ENCODE measurements at places on chromosomes 5 and 9.
A peak's percentile ranks its signal among the peaks of the same experiment; 100 is the strongest.

DNA sequence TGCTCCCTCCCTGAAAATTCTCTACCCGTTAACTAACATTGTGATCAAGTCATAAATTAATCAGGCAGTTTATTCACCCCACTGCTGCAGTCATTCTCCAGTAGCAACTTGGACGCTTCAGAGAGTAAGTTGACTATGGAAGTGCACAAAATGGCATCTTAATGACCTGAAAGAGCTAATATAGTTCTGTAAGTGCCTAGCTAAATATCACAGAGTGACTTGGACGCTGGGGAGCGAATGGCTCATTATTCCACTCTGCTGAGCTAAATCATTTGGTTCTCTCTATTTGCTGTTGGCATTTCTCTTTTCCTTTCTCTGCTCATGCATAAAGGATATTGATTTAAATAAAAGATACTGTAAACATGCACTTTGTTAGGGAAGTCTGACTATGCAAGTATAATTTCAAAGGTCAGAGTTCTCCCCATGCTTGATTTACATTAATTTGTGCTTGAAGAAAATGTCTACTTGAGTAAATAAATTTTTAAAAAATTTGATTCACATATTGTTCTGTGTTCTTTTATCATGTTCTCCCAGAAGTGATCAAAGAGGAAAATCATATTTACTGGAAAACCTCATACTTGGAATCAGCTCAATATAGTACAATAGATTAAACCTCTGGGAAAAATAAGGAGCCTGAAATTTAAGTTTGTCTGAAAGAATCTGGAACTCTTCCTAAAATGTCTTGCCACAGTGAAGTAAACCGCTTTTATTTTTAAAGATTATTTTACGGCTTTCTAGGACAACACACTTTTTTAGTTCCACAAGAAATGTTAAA, 169.5 kb upstream of the HAPLN1 start:
- no peak for DNase-seq

DNA sequence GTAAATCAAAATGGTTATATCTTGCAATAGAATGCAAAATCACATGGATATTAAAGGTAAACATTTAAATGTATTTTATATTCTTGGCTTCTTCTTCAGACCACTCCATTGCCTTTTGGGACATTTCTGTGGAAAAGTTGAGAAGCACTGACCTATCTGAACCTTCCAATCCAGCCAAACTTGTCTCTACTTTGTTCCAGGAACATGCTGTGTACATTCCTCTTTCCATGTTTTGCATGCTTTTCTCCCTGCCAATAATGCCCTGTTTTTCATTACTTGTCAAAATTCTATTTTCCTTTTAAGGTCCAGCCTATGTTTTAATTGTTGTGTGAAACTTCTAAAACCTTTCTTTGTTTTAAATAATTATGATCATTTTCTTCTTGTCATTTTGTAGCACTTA, 28.3 kb downstream of the JAK2 start:
- no peak for DNase-seq

DNA sequence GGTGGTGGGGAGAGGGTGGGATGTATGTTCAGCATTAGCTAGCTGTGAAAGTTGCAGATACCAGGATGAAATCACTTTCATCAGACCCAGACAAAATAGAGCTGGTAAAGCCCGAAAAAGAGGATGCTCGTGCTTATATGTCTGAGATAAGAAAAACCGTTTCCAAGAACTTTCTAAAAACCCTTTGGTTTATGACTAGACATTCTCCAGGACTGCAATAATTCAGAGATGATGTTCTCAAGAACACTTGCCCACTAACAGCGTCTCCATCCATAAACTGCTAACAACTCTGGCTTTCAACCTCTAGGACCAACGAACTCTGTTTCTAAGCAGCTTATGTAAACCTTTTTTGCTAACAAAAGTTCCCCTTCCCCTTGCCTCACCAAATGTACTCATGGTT, 8.4 kb upstream of the AMACR start:
- DNase-seq = no peak

GRCh38 chr5:56302027-56302426, 68.9 kb upstream of the ANKRD55 start:
- no peak for DNase-seq

DNA sequence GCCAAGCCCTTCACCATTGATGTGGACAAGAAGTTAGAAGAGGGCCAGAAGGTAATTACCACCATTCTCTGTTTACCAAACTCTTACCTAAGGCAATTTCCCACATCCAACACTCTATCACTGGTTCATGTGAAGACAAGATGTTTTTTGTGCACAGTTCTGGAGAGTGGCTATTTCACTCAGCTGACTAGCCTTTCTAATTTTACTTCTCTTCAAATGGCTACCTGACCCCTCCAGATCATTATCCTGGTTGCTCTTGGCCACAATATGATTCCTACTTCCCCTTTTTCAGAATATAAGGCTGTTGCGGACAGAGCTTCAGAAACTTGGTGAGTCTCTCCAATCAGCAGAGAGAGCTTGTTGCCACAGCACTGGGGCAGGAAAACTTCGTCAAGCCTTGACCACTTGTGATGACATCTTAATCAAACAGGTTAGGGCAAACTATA, 7.1 kb downstream of the KIF20A start:
- DNase-seq = no peak

GRCh38 chr5:173069671-173070070, 13.5 kb downstream of the CREBRF start:
- no peak for DNase-seq

DNA sequence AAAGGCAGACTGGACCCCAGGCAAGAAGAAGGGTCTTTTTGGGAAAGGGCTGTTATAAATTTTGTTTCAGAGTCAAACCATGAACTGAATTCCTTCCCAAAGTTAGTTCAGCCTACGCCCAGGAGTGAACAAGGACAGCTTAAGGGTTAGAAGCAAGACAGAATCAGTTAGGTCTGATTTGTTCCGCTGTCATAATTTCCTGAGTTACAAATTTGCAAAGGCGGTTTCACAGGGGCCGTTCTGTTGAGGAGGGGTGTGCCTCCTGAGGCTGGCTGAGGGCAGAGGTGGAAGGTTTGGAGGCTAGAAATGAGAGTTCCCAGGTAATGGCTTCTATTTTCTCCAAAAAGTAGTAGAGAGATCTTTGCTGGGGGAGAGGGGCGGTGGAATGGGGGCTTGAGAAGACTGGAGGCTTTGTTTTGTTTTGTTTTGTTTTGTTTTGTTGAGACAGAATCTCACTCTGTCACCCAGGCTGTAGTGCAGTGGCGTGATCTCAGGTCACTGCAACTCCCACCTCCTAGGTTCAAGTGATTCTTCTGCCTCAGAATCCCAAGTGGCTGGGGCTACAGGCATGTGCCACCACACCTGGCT, 4.1 kb upstream of the CERCAM start:
- DNase-seq = no peak

DNA sequence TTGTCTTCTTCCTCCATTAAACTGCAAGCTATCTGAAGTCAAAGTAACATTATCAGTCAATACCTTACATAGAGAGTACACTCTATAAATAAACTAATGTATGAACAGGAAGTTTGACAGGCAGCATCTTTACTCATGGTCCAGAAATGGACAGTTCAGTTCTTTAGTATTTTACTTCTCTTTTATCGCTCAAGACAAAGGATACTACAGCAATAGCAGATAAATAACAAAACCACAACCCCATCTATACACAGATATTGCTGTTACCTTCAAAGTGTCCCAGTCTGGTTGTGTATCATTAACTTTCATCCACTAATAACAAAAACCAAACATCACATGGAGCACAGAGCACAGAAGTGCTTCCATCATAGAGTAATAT, 46.4 kb downstream of the SEMA5A start:
- no peak for DNase-seq

- DNase-seq = no peak
Observed at GRCh38 chr9:135587658-135588057, 26.1 kb downstream of the PAEP start.

DNA sequence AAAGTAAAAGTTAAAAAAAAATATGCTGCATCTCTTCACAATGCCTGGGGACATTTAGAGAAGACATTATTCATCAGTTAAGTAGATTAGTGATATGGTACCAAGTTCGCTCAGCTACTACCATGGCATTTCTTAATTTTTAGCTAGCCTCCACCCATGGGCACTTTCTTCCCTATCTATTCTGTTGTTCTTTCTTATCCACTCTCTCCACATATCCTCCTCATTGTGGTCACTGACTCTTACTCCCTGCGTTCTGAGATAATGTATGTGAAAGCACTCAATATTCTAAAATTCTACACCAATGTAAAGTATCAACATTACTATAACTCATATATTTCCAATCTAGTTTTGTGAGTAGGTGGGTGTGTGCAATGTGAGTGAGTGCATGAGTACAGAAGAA, 609.7 kb upstream of the DAB2 start:
- DNase-seq = no peak

DNA sequence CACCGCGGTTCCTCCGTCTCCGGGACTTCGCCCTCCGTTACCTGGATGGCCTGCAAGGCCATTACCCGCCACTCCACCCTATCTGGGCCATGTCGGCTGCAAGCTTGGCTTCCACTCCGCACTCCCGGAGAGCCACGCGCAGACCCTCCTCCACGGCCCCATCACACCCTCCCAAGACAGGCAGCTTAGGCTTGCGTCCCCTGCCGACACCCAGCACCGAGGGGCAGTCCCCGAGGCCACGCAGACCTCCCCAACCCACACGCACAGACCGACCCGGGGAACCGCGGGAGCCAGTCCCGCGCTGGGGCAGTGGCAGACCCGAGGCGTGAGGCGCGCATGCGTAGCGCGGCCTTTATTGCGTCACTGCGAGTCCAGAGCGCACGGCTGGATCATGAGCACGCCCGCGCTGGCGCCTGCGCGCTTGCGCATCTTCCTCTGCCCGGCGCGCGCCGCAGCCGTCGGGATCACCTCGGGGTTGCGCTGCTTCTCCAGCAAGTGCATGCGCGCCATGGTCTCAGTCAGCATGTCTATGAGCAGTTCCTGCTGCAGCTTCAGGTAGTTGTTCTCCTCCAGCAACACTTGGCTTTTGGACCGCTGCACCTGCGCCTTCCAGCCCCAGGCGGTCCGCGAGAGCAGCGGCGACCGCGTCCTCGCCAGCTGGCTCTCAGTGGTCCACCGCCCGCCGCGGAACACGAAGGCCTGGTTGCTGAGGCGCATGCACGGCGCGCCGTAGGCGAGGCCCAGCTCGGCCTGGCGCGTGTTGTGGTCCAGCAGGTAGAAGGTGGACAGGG, 2.4 kb downstream of the CBY3 start:
- DNase-seq = peak; percentile 97

- DNase-seq = peak; percentile 45
Observed at GRCh38 chr9:16505199-16505598, 365.3 kb downstream of the BNC2 start.

DNA sequence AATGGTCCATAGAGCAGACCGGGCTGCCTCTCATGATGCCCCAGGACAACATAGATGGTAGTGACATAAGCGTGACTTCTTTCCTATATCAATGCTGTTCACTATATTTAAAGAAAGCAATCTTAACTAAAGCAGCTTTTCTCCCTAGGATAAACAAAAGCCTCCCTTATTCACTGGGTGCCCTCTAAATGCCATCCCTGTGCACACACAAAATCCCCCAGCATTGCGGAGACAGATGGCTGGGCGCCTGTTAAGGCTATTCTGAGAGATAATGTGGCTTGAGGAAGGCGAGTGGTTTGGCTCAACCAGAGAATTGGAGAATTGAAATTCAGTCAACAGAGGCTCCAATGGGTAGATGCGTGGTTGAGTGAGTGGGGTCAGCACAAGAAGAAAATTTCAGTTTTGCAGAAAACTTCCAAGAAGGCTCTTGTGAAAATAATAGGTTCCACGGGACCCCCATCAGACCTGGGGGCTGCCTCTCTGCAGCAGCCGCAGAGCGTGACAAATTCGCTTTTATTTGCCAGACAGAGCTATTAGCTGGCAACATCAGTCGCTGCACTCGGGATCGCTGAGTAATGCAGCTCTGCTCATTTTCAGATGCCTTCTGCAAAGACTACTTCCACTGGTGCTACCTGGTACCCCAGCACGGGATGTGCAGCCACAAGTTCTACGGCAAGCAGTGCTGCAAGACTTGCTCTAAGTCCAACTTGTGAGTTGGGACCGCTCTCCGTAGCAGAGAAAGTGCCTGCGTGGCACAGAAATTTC, 103.9 kb upstream of the ICE1 start:
- no peak for DNase-seq

- DNase-seq = no peak
Observed at GRCh38 chr9:117936185-117937130, 232.3 kb downstream of the TLR4 start.

DNA sequence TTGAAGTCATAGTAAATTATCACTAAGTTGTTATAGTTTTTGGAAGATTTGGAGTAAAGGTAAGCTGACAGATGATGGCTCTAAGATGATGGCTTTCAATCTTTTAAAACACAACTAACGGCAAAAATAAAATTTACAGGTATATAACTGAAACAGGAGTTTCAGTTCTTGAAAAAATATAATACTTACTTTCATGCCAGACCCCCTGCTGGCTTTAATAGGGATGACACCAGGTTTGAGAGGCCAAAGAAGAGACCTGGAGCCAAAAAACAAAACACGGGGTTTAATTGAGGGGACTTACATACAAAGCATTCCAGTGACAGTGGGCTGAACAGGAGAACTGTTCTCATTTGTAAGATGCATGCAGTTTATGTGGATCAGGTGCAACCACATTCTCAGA, 301.7 kb upstream of the PCSK5 start:
- no peak for DNase-seq

DNA sequence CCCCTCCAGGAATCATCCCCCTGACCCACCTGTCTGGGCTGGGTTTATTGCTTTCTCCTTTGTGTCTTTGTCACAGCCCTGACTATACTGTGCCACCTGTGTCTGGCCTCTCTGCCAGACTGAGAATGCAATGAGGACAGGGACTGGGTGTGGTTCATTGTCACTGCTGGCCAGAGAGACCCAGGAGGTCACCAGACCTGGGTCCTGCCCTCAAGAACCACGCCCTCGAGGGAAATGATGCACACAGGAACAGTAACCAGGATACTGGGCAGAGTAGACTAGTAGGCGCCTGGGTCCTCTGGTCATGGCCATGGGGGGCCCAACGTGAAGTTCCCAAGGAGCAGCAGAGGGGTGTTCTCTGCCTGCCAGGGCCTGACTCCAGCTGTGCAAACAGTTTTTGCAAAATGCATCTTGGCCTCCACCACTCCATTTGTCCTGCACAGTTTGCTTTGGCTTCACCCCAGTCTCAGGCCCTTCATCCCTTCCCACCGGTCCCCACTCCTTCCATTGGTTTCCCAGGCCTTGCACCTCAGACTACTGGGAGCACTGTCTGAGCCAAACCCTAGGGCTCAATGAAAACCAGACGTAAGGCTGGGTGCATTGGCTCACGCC, 17.8 kb downstream of the RGS3 start:
- no peak for DNase-seq

- DNase-seq = no peak
Observed at GRCh38 chr9:2362150-2362549, 259.4 kb upstream of the VLDLR start.

DNA sequence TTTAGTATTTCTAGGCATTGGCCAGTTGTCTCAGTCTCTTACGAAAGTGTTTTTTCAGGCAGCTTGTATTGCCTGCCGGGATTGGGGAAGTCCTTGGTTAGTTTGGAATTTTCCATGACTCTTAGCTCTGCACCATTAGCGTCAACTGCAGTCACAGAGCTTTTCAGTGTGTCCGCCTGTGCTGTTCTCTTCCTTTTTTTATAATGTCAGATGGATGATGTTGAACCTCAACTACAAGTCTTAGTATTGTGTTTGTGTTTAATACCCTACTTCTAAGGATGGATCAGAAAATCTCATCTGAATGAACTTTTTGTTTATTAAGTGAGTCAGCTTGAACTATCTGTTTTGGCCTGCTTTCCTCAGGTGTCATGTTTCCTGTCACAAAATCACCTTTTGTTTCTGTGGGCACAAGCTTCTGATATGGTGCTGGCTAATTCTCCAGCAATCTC, 33.1 kb downstream of the ATP6V0E1 start:
- no peak for DNase-seq
